Activated T-cell treated with anti-CD3 and anti-CD28 coated beads for 4 hours (primary cell): ENCODE measurements at places on chromosomes 11 and 22.

DNA sequence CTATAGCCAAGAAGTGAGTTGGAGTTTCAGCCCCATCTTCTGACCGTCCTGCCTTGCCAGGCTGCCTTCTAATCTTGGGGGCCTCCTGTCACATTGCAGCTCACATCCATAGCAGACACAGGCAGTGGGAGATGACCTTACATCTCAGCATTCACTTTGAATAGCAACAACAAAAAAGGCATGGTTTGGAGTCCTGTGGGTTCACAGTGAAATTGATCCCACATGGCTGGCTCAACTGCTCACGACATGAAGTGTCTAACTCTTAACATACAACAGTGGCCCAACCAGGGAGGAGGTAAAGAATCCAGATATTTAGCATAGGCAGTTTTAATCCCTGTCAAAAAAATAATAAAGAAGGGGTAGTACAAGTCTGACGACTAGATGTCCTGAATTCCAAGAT lies 38.1 kb downstream of the DBX1 start:
- no peak for DNase-seq

DNA sequence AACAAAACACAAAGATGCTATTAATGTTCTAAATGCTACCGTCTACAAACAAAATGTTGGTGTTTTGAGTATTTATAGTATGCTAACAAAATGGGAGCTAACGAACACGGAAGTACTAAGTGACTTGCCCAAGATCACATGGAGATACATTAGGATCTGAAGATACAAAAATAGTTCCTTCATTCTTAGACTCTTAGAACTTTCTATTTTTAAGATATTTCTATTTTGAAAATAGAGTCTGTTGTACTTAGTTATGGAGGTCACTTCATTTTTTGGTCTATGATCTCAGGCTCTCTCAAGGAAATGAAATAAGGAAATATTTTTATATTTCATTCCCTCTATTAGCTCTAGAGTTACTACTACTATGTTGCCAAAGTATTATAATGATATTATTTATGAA lies 64.2 kb downstream of the APOL5 start:
- DNase-seq = no peak

DNA sequence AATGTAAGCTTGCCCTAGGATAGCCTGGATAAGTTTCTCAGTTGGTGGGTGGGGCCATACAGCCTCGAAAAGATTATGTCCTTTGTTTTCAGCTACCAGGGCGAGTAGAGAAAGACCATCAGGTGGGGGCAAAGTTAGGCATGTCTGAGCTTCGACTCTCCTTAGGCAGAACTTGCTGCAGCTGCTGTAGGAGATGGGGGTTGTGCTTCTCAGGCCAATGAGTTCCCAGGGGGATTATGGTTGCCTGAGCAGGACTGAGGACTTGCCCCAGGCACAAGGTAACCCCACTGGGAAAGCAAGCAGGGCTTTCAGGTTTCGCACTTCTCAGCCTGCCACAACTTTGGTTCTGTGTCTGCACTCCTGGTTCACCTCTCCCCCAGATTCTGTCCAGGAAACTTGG lies 173.4 kb upstream of the SESN3 start:
- DNase-seq = no peak

DNA sequence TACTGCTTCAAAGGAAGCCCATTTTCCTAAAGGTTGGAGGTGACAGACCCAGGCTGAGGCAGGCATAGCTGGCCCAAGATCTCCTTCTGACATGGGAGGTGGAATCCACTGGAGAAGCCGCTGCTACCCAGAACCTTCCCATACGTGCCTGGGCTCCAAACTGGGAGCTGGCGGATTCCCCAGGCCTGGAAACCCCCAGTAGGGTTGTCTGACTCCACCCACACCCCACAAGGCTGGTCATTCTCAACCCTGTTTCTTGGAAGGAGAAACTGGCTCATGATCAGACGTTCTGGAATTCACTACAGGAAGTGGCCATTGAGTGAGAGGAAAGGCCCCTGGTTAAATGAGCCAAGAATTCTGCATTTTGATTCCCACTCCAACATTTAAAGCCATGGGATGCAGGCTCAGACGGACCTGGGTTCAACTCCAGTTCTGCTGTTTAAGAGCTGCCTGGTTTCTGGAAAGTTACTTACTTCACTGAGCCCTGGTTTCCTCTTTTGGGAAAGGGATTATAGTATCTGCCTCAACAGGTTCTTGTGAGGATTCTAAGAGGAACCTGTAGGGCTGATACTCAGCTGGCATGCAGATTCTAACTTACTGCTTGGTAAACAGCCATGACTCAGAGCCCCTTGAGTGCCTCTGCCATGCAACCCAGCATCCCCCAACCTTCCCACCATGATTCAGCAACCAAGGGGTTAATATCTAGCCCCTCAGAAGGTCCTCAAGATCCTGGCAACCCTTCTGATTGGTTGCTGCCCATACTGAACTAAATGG lies 19.4 kb upstream of the TSKU start:
- no peak for DNase-seq

DNA sequence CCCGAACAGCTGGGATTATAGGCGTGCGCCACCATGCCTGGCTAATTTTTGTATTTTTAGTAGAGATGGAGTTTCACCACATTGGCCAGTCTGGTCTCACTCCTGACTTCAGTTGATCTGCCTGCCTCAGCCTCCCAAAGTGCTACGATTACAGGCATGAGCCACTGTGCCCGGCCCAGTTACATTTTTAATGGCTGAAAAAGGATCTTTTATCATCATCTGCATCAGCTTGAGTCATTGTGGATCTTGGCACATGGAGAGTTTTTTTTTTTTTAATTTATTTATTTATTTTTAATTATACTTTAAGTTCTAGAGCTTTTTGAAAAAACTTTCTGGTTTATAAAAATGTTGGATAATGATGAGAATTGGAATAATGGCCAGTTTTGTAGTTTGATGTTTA lies 8.6 kb downstream of the IGHMBP2 start:
- no peak for DNase-seq
